ENCODE measurements at places on chromosomes 2 and 18.

GRCh38 chr18:37624318-37624717 is 58.7 kb upstream of the CELF4 start:
- no peak for DNase-seq

DNA sequence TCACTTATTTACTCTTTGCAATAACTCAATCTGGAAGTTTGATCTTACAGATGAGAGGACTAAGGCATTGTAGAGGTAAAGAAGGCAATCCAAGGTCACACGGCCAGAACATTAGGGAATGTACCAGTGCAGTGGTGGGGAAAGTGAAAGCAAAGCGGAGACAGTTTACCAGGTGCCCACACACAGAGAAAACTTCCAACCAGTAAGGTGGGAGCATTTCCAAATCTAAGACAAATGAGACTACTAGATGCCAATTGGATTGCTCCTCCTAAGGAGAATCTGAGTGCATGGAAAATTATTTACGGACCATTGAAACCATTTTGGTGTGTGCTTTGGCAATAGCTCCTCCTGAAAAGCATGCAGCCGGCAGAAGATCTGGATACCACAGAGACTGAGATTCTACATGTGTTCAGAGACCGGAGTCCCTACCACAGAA is 34.9 kb downstream of the SLC20A1 start:
- DNase-seq, result no peak

GRCh38 chr18:64618390-64618789 is 469.5 kb upstream of the LINC00305 start:
- no peak for DNase-seq

DNA sequence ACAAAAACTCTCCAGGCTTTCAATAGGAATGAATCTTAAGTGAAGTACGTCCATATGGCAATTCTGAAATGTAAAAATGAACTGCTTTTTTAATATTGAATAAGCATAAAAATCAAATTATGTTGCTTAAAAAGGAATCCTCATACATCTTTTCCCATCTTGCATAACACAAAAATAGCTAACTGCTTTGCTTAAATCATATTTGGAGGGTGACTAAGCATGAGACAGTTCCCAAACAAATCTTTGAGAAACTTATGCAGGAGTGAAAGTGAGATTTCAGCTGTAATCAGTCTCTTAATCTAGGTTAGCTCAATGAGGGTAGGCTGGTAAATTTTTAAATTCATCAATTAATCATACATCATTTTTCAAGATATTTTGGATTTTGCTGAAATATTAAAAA is 111.5 kb downstream of the MBD5 start:
- no peak for DNase-seq

- no peak for DNase-seq
These were observed 42.1 kb upstream of the NEB start for GRCh38 chr2:151776367-151776766.

DNA sequence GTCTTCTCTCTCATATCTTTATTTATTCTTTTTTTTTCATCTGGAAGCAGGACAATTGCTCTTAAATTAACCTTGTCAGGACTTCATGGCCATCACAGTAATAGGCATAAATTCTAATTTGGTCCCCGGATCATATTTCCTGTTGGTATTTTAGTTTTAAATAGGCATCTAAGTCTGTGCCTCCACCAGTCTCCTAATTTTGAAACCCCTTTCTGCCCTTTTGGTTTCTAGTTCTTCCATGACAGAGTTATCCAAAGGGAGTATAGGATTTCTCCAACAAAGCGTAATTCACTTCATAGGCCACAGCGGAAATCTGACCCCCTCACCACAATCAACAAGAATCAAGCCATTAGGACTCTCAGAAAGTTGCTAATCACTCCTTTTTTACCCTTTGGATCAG is 3.8 kb downstream of the EPHA4 start:
- no peak for DNase-seq

DNA sequence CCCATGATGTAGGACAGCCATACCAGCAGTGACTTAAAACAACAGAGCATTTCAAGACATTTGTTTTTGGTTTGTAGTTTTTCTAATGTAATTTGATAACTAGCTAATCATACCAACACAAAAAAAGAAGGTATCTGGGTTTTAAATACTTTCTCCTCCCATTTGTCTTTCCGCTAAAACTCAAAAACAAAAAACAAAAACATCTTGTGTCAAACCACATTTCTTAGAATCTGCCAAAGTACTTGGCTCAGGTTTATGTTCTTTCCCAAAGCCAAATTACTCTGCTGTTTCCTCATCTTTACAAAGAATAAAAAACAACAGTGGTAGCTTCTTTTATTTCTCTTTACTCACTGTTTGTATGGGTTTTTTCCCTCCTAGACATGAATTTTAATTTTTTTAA is 71.5 kb downstream of the GREB1L start:
- no peak for DNase-seq

- no peak for DNase-seq
These were observed 25.2 kb downstream of the FECH start for GRCh38 chr18:57561261-57561660.

DNA sequence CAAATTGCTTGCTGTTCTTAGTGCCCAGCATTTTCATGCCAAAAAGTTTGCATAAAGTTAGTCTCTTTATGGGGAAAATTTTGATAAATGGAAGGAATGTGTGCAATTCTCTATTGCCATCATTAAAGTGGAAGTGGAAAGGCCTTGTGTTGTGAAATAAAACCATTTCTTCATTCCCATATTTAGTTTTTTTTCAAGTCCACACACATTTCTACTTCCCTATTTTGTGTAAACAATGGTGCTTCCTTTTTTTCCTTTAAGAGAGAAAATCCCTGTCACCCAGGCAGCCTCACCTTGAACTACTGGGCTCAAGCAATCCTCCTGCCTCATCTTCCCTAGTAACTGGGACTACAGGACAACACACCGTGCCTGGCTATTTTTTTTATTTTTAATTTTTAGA is 42.3 kb upstream of the NCOA1 start:
- DNase-seq, result no peak

DNA sequence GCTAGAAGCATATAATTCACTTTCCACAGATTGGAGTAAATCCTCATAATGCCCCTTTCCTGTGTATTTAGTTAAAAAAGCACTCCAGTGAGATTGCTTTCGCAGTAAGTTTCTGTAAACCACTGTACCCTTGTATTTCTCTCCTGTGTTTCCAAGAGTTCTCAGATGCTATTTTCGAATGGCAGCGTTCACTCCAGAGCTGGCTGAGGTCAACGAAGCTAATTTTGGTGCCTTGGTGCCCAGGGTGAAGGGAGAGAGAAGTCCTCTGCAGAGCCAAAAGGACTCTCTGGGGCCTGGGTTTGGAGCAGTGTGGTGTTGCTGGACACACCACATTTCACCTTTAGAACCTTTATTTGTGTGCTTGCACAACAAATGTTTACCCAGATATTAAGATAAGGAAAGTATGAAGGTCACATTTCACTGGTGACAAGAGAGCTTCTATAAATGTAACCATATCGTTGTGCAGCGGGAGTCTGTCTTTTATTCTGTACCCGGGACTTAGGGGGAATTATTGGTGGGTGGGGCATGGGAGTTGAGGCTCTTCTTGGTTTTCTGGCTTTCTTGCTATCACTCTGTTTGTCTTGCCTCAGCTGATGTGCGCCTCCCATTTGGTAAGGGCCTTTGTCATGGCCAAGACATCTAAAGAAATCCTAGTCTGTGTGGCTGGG is 9.9 kb downstream of the EPAS1 start:
- DNase-seq, result no peak

DNA sequence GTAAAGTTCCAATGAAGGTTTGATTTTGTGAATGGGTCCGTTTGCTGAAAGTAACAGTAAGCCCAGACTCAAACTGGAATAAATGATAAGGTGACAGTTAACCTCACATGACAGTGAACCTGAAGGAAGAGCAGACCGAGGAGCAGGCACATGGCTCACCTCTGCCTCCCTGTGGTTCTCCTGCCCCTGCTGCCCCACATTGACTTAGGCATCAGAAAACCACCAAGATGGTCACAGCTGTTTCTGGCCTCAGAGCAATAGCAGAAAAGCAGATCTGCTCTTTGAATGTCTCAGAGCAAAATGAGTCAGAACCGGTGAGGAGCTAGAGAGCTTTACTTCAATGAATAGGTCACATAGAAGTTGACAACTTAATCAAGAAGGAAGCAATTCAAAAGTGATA is 487.6 kb downstream of the METTL4 start:
- DNase-seq, result no peak

All from GM13976 (cell line).